ENCODE measurements at places on chromosomes 7 and 10.

DNA sequence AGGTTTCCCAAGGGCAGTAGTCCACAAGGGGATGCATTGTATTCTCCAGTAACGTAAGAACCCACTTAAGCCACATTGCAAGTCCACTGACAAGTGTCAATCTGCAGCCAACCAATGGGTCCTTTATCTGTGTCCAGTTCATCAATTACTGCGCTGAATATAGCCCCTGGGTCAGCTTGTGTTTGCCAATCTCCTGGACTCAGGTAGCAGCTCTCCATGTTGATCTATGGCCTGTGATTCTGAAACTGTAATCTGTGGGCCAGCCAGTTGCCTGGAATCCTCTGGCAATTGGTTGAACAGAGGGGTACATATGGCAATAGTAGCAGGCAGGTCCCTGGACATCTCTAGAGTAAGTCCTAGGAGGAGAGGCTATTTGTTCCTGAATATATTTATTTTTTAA is 8.8 kb upstream of the TMEM248 start:
- no peak for DNase-seq

- DNase-seq = no peak
These were observed 104.7 kb downstream of the ST8SIA6 start for GRCh38 chr10:17349717-17350116.

DNA sequence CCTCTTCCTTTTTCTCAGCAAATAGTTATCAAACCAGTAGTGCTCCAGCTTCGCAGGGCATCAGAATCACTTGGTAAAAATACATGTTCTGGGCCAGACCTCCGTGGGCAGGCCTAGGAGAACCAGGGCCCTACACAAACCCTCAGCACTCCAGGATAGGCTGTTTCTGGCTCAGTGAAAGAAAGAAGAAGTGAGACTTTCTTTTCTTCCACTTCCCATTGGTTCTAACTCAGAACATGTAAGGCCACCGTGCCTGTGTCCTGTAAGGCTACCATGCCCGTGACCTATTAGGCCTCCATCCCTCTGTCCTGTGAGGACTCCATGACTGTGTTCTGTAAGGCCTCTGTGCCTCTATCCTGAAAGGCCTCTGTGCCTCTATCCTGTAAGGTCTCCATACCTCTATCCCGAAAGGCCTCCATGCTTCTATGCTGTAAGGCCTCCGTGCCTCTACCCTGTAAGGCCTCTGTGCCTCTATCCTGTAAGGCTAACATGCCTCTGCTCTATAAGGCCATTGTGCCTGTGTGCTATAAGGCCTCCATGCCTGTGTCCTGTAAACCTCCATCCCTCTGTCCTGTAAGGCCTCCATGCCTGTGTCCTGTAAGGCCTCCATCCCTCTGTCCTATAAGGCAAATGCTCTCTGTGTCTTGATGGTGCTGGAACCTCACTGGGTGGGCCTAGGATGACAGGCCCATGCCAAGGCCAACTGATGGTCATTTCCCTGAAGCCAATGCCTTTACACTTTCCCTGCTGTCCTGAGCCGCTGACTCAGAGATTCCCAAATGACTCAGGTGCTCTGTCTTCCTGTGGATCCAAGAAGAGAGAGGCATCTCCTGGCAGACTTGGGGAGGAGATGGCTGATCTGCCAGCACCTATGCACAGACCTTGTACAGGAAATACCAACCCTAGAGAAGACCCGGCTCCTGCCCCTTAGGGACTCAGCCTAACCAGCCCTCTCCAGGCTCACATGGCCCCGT is 96.6 kb upstream of the CACUL1 start:
- no peak for DNase-seq

- DNase-seq = no peak
These were observed 143.3 kb downstream of the CALN1 start for GRCh38 chr7:72268796-72269195.

DNA sequence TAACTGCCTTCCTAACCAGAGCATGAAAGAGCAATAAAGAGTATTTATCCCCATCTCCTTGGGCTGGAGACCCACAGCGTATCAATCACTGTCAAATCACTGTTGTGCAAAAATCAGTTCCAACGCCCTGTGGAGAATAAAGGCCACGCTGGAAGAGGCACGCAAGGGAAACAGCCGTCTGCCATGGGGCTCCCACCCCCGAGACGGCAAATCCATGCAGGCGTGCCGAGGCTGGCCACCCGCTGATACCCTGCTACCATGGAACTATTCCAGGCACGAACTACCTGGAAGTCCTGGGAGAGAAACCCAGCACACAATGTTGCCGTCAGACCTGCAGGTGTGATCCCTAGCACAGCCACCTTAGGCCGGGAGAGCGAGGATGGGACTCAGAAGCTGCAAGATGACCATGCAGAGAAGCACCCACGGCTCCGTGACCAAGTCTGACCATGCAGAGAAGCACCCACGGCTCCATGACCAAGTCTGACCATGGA is 185.3 kb downstream of the DIP2C start:
- DNase-seq = no peak

- DNase-seq = peak; percentile 68
These were observed 16.2 kb upstream of the DLD start for GRCh38 chr7:107874605-107875446.

GRCh38 chr7:149385195-149385950 is 75.5 kb downstream of the ZNF777 start:
- DNase-seq = no peak

DNA sequence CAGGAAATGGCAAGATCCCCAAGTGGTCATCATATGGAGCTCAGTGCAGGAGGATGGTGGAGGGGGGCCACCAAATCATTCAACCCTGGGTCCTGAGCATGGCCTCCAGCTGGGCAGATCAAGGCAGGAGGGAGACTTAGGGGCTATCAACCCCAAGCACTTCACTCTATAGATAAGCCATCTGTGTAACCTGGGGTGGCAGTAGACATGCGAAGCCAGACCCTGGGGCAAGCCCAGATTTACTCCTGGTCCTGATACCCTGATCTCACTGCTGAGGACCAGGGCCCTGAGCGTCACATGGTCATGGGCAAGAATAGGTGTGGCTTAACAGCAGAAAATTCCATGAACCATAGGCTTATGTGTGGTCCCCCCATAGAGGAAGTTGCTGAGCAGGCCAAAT is 173.0 kb upstream of the ADCY1 start:
- DNase-seq = no peak

DNA sequence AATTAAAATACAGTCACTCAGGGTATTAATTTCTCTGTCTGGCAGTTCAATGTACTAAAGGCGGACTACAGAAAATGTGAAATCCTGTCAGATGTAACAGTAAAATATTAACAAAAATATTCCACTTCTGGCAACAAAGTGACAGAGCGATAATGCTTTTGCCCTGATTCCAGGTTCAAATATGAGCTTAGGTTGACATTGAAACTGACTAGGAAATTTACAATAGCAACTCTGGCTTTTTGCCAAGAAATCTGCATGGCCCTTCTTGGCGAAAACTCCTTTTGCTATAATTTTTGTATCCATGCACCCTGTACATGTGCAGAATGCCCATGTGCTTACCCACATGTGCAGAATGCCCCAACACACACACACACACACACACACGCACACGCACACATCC is 552.2 kb downstream of the MDFIC start:
- no peak for DNase-seq

GRCh38 chr10:51804866-51805265 is 105.5 kb upstream of the CSTF2T start:
- DNase-seq = no peak

DNA sequence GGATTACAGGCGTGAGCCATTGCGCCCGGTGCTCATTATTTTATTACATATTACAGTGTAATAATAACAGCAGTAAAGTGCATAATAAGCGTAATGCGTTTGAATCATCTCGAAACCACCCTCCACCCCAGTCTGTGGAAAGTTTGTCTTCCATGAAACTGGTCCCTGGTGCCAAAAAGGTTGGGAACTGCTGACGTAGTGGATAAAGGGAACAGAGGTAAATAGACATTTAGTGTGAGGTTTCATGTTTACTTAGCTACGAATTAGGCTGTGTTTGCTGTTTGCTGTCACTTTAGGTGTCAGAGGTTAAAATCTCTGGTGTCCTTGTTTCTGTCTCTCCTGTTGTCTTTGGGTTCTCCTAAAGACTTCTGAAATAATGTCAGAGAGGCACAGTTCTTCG is 60.3 kb upstream of the SLC39A12 start:
- DNase-seq = no peak

DNA sequence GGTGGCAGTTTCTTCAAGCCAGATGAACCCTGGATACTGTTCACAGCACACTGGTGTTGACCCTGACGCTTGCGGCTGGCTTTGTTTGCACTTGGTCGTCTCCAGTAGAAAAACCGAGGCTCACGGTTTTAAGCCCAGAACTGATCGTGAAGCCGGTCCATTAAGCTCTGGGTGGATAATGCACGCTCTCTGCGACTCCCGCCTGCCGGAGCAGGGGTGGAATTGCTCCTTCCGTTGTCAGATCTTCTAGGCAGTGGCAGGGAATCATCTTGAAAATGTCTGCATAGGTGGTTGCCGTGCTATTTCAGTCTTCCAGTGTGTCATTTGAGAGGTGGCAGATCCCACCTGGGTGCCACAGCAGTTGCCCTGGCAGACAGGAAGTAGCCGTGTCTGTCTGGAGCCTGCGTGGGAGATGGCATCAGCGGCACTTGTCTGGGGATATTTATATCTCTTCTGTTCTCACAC is 35.9 kb upstream of the AP5Z1 start:
- peak; percentile 20 for DNase-seq

DNA sequence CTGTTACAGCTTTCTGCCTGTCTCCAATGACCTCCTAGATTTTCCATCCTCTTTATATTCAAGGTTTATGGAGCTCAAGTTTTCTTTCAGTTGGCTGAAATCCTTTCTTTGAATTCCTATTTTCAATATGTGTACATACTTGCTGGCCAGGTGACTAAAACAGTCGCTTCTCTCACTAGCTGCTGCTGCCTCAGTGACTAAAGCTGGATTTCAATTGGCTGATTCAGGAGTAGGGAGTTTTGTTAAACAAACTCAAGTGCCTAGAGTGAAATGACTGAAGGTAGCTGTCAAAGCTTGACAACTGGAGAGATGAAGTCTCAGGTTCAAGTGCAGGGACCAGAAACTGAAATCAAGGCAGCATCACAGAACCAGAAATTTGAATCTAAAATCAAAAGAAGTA is 6.7 kb upstream of the POLR1F start:
- no peak for DNase-seq

DNA sequence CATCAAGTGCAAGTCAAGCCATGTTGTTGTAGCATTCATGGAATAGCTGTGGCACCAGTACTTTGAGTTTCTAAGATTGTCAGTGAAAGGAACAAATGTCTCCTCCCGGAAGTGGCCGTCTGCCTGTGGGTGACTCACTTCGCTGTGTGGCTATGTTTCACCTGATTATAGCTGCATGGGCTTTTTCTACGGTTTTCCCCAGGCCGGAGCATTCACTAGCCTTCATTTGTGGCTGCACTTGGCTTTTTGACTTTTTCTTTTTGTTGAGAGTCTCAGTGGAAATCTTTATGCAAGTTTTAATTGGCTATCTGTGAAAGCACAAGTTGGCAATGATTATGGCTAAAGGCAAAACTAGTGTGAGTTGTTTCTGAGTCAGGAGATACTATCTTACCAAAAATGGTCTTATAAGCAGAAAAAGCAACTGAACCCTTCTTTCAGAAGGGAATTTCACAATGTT is 35.0 kb downstream of the SRI start:
- no peak for DNase-seq

DNA sequence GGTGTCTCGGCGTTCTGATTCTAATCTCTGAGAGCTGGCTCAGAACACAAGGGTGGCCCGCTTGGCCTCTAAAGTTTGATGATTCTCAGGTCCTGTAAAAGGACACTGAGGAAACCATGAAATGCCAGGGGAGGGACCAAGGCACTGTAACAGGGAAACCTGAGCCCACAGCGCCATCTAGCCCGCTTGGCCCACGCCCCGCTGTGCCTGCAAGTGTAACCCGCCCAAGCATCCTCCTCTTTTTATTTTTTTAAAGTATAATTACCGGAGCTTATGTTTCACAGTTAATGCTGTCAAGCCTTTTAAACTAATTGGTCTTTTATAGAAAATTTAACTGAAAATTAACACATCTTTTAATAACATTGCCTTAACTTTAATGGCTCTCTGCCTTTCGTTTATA is 734.7 kb downstream of the KCNMA1 start:
- no peak for DNase-seq

DNA sequence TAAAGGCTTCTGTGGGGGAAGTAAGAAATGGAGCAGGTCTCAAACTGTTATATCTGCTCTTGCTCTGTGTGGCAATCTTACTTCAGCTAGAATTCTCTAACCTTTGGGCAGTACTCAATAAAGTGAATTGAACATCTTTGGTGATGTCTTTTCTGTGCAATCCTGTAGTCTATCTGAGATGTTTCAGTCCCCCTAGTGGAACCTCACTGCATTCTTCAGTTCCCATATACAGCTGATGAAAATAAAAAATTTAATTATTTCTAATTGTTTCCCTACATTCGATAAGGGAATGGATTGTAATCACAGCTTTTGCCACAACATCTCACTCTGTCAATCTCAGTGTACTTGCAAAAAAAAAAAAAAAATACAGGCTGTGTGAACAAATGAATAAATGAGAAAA is 522.6 kb downstream of the DNAJB9 start:
- no peak for DNase-seq

DNA sequence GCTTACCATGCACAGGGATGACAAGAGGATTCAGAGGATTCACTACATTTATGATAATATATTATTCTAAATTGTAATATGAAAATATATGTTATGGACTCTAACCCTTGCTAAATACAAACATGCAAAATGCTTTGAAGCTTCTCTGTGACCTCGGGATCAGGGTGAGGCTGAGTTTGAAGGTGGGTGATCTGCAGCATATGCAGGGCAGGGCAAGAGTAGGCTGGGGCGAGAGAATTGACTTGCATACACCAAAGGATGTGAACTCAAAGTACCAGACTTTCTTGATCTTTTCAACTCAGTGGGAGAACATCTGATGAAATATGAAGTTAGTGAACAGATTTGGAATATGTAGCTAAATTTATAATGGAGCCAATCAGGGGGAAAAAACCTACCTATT is 57.0 kb downstream of the GPR158 start:
- no peak for DNase-seq

DNA sequence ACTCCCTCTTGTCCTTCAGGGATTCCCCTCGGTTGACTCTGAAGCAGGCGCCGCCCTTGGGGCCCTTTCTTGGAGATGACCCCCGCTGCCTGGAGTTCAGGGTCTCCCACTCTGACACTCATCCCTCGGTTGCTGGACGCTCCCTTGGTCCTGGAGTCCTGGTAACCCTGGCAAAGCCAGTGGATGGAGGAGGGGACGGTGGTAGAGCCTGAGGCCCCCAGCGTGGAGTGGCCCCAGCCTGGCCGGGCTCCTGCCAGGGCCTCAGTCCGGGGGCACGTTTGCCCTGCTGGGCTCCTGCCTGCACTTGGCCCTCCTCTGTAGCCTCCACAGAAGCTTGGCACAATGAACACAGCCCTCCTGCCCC is 9.3 kb upstream of the CAMK2B start:
- DNase-seq = no peak

- no peak for DNase-seq
These were observed 108.1 kb downstream of the CLEC2L start for GRCh38 chr7:139631520-139632031.

- DNase-seq = no peak
These were observed 106.4 kb upstream of the GPR26 start for GRCh38 chr10:123559823-123560092.

Data from activated CD4-positive, alpha-beta T cell treated with anti-CD3 and anti-CD28 coated beads, Interleukin-2, amount 50 U/mL, for 16 hours (primary cell).